ENCODE measurements at places on chromosomes 12 and 14.

DNA sequence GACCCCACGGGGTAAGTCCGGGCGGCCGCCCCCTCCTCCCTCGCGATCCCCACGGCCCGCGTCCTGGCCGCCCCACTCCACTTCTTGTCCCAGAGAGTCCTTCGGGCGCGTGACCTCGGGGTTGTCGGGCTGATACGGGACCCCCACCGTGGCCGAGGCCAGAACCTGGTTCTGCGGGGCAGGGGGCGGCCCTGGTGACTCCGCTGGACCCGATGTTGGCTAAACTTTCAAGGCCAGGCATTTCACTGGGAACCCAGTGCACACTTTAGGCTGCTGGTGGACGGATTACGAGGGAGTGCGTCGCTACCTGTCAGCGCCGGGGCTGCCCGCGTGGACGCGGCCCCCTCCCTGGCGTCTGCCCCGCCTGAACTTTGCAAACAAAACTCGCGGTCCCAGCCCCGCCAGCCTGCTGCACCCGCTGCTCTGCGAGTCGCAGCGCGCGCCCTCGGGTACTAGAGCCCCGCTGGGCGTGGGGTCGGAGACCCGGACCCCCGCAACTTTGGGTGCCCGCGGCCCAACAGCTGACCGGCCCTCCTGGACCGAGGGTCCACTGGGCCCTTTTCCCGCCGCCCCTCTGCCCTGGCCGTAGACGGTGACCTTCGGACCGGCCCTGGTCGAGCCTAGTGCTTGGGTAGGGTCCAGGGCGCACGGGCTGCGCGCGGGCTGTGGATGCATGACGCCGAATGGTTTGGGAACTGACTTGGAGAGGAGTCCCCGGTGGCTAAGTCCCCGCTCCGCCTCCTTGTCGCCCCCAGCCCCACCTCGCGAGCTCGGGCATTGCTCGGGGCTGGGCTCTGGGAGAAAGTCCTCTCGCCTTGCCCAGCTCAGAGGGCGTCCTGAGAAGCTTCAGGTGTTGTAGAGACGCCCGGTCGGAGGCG lies 624 bp downstream of the RIN3 start:
- peak; percentile 39 for DNase-seq

GRCh38 chr12:114852976-114853529 lies 169.1 kb upstream of the TBX3 start:
- DNase-seq: peak; percentile 66

DNA sequence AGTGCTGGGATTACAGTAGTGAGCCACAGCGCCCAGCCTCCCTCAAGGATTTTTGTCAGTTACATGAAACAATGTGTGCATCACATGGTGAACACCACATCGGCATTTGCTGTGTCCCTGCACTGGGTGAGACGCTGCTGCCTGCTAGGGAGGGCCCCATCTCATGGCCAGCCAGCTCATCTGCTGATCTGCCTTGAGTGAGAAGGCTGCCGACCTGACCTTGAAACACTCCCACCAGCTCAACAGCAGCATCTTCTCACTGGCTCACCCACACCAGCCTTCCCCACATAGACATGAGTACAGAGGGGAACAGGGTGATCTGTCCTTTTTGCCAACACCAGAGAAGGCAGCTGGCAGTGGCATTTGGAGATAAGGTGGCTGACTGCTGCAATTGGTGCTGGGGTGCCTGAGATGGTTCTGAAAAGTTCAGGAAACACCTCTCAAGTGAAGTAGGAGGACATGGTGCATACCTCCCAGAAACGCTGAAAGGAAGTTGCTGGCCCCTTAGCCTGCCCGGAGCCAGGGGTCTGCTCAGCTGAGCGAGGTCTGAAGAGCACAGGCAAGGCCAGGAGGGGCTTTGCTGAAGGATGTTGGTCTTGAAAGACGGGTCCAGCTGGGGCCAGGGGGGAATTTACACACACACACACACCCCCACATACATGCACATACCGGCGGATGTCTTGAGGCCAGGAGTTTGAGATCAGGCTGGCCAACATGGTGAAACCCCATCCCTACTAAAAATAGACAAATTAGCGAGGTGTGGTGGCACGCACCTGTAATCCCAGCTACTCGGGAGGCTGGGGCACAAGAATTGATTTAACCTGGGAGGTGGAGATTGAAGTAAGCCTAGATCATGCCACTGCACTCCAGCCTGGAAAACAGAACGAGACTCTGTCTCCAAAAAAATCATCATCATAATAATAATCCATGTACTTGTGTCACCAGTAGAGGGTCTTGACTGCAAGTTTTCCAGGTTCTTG lies 14.3 kb upstream of the PPP1R13B start:
- DNase-seq: no peak

GRCh38 chr12:109927622-109928021 lies 27.5 kb downstream of the TCHP start:
- DNase-seq: no peak

GRCh38 chr12:120025640-120026039 lies 36.6 kb downstream of the BICDL1 start:
- no peak for DNase-seq

DNA sequence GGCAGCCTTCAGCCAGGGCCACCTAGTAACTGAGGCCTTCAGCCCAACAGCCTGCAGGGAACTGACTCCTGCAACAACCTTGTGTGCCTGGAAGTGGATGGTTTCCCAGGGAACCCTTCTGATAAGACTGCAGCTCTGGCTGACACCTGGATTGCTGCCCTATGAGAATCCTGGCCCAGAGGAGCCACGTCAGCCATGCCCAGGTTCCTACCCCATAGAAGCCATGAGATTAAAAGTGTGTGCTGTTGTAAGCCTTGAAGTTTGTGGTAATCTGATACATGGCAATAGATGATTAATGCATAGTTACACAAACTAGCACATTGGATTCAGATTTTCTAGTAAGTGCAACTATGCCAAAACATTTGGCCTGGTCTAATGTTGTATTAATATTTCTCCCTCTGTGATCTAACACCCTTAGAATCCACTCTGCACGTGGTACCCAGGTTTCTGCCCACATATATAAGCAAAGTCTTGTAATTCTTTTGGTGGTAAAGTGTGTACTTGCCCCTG lies 64.8 kb upstream of the BEGAIN start:
- DNase-seq: peak; percentile 75

- no peak for DNase-seq
Measured at GRCh38 chr12:31685801-31686200, 26.3 kb downstream of the ETFBKMT start.

DNA sequence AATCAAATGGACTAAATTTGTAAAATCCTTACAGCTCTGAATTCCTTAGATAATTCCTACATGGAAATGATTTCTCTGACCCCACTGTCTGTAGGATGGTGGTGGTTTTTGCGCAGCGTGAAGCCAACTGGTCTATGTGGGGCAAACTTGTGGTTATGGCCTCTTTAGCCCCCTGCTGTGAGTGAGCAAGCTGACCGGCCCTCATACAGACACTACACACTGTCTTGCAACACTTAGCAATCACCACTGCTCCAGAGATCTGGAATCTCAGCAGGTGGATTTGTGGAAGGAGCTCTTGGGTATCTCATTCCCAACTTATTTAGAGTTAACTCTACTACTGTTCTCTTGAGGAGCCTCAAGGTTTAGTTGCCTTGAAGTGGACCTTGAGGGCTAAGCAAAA lies 70.2 kb downstream of the SCN8A start:
- DNase-seq: no peak

GRCh38 chr12:56601503-56601902 lies 28.6 kb downstream of the BAZ2A start:
- no peak for DNase-seq

DNA sequence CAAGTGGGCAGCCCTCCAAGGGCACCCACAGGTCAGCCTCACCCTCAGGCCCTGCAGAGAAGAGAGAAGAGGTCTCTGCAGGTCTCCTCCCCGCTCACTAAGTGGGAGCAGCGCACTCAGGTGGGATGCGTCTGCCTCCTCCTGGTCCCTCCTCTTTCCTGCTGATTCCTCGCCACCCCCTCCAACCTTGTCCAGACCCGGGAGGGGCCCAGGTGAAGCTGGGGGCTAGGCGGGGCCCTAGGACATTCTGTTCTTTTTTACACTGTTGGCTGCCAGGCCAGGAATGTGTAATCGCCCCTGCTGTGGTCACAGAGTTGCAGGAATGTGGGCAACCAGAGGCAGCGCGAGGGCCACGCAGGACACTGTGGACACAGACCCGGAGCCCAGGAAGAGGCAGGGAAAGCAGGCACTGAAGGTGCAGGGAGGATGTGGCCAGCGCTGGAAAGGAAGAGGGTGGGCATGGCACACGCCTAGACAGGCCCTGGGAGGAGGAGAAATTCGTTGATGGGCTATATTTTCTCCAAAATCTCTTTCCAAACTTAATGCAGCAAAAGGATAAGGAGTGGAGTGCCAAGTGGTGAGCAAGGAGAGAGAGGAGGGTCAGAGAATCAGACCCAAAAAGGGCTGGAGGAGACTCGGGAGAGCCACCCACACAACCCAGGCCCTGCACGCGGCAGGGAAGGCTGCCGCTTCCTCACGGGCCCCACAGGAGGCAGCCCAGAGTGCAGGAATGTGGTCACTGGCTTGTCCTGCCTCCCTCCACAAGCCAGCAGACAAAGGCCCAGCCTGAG lies 911 bp upstream of the SCNN1A start:
- DNase-seq: peak; percentile 73

- DNase-seq: no peak
Measured at GRCh38 chr14:101844219-101844618, 82.7 kb downstream of the PPP2R5C start.

GRCh38 chr12:82841487-82841904 lies 154.8 kb downstream of the TMTC2 start:
- DNase-seq: peak; percentile 4

- peak; percentile 98 for DNase-seq
Measured at GRCh38 chr12:93813972-93814821, 137.0 kb downstream of the CRADD start.

DNA sequence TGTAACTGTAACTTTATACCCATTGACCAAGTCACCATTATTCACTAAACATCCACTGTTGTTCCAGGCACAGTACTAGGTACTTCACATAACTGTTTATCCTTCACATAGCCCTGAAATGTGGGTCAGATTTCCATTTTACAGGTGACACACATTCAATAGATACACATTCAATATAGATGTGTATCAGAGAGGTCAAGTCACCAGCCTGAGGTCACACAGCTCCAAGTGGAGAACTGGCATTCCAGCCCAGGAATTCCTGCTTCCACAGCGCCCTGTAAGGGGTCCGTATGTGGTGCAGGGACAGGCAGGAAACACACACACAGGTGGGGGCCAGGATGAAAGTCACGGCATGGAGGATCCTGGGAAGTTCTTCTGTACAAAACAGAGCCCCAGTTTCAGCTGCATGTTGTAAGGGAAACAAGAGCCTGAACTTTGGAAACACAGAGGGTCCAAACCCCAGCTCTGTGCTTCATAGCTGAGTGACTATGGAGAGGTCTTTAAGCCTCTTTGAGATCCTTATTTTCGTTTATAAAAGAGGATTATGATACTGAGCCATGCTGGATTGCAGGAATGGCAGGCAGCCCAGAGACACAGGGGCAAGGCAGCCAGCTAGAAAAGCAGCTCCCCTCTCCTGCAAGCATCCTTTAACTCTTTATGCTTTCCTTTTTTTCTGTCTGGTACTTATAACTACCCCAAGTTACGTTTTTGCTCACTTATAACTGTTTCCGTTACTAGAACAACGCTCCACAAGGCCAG lies 50.3 kb upstream of the DICER1 start:
- DNase-seq: no peak

DNA sequence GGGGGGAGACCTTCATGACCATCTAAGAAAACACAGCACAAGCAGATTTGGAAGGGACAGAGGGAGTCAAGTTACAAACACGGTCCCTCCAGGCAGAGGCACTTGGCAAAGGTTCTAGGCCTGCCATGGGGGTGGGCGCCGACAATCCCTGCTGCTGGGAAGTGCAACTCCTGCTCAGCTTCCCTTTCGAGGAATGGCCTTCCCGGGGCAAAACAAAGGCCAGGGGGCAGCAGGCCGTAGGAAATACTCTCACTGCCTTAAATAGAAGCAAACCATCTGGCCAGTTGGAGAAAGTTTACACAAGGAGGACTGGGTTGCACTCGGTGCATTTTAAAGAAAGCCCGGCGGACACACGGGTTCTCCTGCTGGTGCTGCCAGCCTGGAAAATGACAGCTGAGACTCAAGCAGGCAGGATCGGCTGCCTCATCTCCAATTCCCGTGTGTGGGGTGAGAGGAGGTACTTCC lies 65.8 kb downstream of the ITPK1 start:
- peak; percentile 58 for DNase-seq

GRCh38 chr12:117013726-117014125 lies 85.5 kb downstream of the TESC start:
- no peak for DNase-seq

- DNase-seq: no peak
Measured at GRCh38 chr12:3366451-3367110, 124.4 kb upstream of the PRMT8 start.

GRCh38 chr12:66139328-66139727 lies 8.8 kb upstream of the LLPH start:
- DNase-seq: no peak

DNA sequence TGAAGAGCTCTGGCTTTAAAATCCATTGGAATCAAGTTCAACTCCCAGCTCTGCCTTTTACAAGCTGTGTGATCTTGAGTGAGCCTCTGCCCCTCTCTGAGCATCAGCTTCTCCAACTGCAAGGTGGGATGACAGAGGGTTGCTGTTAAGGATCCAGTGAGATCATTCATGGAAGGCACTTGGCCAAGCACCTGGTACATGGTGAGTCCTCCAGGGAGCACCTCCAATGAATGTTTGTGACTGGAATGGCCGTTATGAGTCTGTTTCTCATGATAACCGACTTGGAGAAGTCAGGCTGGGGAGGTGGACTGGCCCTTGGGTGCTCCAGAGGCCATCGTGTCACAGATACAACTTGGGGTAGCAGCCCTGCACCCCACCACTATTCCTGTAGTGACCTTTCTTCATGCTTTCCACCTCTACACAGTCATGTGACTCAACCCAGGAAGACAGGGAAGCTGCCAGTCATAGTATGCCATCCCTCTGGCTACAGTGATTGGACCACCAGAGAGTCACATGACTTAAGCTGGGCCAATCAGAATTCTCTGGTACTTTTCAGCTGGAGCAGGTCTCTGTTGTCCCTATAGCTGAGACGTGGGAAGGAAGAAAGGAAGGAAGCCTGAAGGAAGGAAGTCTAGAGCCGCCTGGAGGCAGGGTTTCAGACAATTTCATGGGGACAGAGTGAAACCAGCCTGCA lies 146.5 kb upstream of the MYL2 start:
- no peak for DNase-seq

GRCh38 chr12:116313194-116313927 lies 35.9 kb upstream of the MED13L start:
- no peak for DNase-seq

GRCh38 chr14:57735276-57735675 lies 130.6 kb downstream of the SLC35F4 start:
- no peak for DNase-seq

- DNase-seq: no peak
Measured at GRCh38 chr14:100910888-100911664, 7.6 kb upstream of the RTL1 start.

All from fibroblast of gingiva (primary cell).